ENCODE measurements at places on chromosomes 12 and 14.

DNA sequence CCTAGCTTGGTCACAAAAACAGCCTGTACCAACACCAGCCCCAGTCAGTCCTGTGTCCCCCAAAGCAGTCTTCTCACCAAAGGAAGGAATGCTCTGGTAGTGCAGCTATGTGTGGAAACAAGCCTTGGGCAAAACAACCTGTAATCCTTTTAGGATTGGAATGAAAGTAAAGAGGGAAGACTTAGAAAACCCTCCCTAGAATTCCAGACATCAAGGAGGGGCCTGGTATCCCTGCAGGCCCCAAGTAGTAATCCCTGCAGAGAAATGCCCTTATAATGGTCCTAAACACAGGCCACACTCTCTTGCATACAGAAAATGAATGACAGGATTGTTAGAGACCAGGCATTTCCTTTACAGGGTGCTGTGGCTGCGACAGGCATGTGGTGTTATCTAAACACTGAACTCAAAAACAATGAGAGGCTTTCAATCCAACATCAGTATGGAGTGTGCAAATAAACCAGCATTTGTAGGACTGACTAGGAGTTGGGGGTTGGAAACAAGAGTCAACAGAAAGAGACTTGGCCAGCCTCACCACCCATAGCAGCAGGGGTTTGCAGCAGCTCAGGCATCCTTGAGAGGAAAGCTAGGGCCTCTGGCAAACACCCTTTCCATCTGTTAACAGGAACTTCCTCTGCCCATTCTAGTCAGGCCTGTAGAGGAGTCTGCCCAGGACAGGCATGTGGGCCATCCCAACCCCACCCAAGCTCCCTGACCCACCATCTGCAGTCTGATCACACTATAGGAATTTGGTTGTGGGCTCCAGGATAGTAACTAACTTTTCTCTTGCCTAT lies 59.1 kb downstream of the DCAF5 start:
- DNase-seq: peak; percentile 60

DNA sequence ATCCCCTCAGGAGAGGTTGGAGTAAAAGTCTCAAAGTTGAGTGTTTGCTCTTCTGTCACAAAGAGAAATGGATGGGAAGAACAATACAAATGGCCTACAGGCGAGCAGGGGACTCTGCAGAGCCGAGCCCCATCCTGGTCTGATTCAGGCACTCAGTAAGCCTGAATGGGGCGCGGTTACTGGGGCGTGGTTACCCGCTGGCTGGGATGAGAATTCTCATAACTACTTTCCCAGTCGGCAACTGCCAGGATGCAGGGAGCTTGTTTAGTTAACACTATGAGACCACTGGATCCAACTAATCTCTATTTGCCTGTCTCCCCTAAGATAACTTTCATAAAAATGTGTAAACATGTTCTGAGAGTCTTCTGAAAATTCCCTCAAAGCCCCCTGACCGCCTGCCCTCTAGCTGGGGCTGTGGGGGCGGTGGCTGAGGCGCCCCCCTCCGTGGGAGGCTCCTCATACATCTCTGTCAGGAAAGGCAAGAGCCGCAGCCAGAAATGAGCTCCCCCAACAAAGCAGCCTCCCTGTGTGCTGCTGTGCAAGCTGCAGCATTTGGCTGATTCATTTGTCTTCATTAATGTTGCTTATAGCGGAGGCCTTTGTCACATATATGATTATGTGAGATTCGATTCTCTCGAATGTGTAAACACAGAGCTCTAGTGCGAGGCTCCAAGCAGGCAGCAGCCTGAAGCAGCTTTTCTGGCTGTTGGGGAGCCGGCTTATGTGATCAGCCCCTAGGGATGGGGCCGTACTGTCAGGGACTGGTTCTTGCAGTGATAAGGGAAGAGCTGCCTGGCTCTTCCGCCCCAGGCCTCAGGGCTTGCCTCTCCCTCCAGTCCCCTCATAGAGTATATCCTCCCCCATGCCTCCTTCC lies 126.1 kb upstream of the ARHGAP5 start:
- peak; percentile 86 for DNase-seq

- no peak for DNase-seq
These were observed 1375.2 kb upstream of the TMEM132C start for GRCh38 chr12:126891789-126892188.

DNA sequence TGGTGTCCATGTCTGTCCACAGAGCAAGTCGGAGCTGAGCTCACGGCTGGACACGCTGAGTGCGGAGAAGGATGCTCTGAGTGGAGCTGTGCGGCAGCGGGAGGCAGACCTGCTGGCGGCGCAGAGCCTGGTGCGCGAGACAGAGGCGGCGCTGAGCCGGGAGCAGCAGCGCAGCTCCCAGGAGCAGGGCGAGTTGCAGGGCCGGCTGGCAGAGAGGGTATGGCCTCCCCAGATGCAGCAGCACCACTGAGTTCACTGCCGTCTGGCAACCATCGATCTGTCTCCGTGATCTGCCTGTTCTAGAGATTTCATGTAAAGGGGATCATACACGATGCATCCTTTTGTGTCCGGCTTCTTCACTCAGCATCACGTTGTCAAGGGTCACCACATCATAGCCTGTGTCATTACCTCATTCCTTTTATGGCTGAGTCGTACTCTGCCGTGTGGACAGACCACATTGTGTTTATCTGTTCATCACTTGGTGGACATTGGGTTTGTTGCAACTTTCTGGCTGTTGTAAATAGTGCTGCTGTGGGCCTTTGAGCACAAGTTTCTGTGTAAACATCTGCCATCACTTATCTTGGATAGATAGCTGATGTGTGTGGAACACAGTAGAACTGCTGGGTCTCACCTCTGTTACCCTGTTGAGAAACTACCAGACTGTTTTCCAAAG lies 21.9 kb downstream of the HIP1R start:
- peak; percentile 45 for DNase-seq

DNA sequence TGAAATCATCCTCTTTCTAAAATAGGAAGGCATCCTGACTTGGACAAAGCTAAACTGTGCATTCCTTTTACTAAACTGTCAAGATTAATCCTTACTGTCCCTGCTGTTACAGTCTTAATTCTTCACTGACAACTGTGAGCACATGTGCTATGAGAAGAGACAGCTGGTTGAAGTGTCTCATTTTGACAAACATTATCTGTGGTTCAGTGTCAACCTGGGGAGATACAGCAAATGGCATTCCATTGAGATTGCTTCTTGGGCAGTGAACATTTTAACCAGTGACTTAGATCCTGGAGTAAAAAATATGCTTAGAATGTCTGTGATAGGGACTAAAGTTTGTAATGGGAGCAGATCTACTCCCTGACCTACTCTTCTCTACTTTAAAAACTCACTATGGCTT lies 552.6 kb upstream of the ATP2B1 start:
- DNase-seq: no peak
